NCI-H446 (cell line): ENCODE measurements at places on chromosomes 16 and 17.

DNA sequence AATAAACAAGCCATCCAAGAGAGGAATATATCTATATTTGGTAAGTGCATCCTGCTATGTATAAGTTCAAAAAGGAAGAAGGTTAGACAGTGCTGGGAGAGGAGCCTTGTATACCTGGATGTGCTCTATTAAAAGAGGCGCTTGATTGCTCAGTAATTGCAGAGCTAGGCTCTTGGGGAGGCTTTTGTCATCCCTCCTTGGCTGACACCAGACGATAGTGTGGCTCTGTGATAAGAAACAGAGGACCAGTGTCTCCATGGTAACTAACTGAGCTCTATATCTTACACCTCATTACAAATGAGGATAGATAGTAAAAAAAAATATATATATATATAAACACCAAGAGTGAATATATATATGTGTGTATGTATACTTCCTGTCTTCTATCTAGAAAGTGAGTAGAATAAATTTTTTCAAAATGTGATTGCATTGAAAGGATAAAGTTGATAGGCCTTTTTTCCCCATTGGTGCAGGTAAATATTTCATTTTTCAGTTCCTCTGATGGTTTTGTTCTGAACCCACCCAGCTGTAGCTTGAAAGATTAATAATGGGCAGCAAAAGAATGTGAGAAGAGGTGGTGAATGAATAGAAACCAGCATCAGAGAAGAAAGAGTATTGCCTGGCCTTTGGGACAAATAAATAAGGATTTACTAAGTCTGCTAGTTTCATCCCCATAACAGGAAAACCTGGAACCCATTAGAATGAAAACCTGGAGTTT lies 303.7 kb downstream of the ZFHX3 start:
- DNase-seq: no peak

- peak; percentile 30 for DNase-seq
These were observed 65.8 kb downstream of the KPNA2 start for GRCh38 chr17:68101075-68101986.

DNA sequence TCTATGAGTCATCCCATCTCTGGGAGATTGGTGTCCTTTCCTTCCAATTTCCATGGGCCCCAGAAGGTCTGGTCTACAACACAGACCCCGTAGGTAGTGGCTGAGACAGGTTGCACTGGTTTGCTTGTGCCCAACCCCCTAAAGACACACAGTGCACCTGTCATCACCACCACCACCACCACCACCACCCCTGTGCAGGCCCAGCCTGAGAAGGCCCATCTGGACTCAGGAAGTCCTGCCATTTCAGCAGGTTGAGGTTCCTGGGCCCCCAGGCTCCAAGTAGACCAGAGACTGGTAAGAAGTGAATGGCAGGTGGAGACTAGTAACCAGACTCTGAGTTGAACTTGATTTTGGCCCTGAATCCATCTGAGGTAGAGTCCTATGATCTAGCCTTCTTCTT lies 25.9 kb upstream of the PHB1 start:
- DNase-seq: no peak

- no peak for DNase-seq
These were observed 32.1 kb downstream of the PRKAR1A start for GRCh38 chr17:68544111-68544915.

DNA sequence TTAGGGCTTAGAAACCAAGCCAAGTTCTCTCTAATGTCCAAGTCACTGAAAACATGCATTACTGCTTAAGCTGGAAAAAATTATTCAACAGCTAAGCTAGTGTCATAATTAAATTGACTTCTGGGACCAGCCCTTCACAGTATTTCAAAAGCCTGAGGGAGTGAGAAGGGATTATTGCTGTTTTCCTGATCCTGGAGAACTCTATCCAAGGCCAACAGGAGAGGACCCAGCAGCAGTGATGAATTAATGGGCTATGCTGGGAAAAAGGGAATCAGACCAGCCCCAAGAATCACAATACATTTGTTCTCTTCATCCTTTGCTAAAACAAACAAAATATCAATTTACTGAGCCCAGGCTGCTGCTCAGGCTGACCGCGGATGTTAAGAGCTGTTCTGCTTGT lies 34.5 kb upstream of the CLEC3A start:
- DNase-seq: no peak

DNA sequence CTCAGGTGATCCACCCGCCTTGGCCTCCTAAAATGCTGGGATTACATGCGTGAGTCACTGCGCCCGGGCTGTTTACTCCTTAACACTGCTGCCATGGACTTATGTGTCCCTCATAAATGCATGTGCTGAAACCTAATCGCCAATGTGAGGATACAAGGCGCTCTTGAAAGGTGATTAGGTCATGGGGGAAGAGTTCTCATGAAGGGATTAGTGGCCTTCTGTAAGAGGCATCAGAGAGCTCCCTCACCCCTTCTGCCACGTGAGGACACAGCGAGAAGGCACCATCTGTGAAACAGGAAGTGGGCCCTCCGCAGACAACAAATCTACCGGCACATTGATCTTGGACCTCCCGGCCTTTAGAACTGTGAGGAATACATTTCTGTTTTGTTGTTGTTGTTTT lies 19.1 kb downstream of the ITPRIPL2 start:
- no peak for DNase-seq

GRCh38 chr16:78102865-78103264 lies 3.4 kb downstream of the WWOX start:
- DNase-seq: no peak

GRCh38 chr17:35142467-35142796 lies 329 bp upstream of the NLE1 start:
- no peak for DNase-seq

- DNase-seq: peak; percentile 33
These were observed 43.4 kb upstream of the GSE1 start for GRCh38 chr16:85569615-85570212.

DNA sequence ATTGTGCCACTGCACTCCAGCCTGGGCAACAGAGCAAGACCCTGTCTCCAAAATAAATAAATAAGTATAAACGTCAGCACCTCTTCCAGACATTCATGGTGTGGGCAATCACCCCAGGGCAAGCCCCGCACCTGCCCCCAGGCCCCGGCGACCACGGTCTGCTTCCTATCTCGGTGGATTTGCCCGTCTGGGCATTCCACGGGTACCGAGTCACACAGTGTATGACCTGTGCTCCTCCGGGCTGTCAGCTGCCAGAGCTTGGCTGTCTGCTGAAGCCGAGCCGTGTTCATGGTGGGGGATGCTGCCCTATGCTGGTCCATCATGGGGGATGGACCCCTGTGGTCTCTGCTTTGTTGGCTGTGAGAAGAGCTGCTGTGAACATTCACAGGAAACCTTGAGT lies 15.4 kb downstream of the CYBC1 start:
- DNase-seq: no peak

GRCh38 chr17:60435244-60436167 lies 13.2 kb downstream of the CHCT1 start:
- peak; percentile 97 for DNase-seq

DNA sequence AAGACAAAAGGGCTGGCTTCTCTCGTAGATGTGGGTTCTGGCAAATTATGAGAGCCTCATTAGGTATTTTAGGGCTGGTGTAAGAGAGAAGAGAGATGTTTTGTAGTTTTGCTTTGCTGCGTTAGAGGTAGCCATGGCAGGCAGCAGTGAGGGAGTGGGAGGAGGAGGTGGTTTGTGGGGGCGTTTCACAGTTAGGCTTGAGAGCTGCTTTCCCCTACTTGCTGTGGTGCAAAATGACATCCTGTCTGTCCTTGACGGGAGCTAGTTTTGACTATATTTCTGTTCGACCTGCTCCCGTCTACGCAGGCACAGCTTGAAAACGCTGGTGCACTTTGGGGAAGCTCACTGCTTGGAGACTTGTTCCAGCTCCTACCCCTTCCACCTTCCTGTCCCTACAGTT lies 75.5 kb downstream of the SLC5A11 start:
- DNase-seq: no peak

GRCh38 chr16:75264457-75264998 lies 13.1 kb upstream of the BCAR1 start:
- DNase-seq: no peak

DNA sequence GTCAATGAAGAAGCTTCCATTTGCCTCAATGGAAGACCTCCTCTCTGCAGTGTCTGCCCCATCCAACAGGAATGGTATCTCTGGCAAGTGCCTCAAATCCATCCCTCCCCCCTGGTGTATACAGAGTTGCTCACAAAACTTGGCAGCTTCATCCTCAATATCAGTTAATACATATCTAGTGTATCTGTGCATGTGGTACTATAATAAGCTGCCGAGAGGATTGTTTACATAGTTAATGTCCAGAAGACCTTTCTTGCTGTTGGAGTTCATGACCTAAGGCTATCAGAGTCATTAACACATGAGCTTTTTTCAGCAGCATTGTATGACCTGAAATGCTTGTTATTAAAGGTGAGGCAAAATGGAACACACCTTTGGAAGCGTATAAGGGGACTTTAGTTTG lies 14.0 kb upstream of the RASL10B start:
- DNase-seq: no peak

GRCh38 chr16:57775661-57776469 lies 26.4 kb downstream of the KIFC3 start:
- no peak for DNase-seq

GRCh38 chr17:21082001-21082436 lies 39.2 kb upstream of the USP22 start:
- no peak for DNase-seq

GRCh38 chr17:67891481-67892119 lies 66.3 kb downstream of the BPTF start:
- peak; percentile 59 for DNase-seq

- DNase-seq: no peak
These were observed 28.8 kb downstream of the MPP2 start for GRCh38 chr17:43878260-43879175.

DNA sequence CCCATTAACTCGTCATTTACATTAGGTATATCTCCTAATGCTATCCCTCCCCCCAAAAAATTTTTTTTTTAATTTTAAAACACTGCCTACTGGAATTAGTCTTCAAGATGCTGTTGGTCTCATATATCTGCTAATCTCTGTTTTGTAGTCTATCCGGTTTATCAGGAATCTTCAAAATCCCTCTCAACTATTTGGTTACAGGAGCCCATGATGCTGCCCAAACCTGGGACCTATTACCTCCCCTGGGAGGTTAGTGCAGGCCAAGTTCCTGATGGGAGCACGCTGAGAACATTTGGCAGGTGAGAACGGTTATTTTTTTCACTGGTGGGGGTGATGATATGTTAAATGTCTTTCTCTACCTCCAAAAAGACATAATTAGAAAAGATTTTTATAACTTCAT lies 6.9 kb downstream of the TEN1 start:
- DNase-seq: no peak

DNA sequence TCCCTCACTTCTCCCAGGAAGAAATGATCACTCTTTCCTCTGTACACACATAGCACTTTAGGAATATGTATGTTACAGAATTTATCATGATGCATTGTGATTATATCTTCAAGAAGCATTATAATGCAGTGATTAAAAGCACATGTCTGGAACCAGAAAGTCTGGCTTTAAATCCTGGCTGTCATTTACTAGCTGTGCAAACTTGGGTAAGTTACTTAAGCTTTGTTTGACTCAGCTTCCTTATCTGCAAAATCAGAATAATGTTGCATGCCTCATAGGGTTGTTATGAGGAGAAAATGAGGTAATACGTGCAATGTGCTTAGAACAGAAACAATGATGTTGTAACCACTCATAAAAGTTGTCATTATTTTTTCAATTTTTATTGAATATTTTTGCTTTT lies 156.3 kb upstream of the ZKSCAN2 start:
- DNase-seq: no peak

DNA sequence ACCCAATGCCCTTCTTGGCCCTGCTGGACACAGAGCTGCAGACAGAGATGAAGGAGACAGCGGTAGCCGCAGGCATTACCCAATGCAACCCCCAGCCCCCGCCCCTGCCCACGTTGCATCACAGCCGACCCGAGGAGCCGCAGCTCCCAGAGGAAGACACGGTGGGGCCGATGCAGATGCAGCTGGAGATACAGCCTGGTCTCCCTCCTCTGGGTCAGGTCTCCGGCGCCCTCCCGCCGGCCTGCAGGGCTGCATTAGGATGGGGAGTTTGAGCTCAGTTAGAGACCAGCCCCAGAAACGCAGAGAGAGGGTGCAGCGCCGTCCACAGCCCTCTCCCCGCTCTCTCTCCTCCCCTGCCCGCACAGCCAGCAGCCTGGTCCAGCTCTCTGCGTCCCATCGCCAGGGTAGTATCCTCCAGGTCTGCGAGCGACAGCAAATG lies 19.4 kb upstream of the UBE2I start:
- DNase-seq: no peak

- no peak for DNase-seq
These were observed 2.0 kb downstream of the CRYM start for GRCh38 chr16:21276090-21276489.

- no peak for DNase-seq
These were observed 4.3 kb upstream of the MSRB1 start for GRCh38 chr16:1947369-1947670.

- DNase-seq: no peak
These were observed 94.2 kb downstream of the MAP2K4 start for GRCh38 chr17:12114686-12115418.

DNA sequence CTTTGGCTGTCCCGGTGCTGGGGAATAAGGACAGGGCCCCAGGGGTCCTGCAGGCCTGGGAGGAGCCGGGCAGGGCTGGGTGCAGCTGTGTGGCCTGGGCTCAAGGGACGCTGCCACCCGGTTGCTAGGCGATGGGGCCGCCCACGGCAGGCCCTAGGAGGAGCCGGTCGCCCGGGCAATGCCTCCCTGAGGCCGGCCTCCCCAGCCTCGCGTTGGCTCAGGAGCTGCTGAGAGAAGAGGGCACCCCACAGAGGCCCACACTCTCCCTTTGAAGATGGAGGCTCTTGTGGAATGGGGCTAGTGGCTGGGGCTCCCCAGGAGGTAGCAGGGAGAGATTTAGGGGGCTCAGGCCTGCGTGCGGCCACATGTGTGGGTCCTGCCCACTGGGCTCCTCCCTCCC lies at the start of gene CIBAR2:
TSS of gene CIBAR2 (minus strand) at position 109 of the 400 bp plus-strand sequence. CDS start 120 bp downstream, outside the sequence.
- DNase-seq: no peak

DNA sequence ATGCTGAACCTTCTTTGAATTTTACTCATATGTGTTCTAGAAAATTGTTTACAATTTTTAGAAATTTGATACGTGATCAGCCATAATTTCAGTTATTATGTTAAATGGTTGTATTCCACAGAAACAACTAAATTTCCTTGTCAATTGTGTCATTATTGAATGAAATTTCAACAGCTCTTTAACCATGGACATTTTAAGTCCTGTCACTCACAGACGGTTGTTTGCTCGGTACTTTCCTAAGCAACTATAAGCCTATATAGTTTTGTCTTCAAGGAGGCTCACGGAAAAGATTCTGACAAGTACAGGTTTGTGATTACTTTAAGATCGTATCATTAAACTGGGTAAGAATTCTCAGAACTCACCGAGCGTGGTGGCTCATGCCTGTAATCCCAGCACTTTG lies 31.8 kb downstream of the SLC39A11 start:
- no peak for DNase-seq

DNA sequence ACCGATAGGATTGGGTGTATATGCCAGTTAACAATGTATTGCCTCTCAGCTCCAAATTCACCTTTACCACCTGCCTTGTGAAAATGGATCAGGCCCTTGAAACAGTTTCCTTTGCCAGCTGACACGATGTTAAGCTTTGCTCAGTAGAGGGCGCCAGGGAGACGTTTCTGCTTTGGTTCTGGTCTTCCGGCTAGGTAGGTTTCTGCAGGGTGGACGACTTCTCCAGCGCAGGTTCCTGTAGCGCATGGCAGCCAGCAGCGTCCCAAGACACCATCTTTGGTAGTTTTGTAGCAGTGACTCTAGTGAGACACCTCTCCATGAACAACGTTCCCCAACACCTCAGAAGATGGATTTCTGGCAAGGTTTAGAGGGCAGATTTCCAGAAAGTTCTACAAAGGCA lies 24.0 kb downstream of the SYCE1L start:
- DNase-seq: no peak

- DNase-seq: no peak
These were observed 130.9 kb downstream of the RPTOR start for GRCh38 chr17:80675438-80676095.

GRCh38 chr17:67818110-67819002 lies 6.9 kb upstream of the BPTF start:
- no peak for DNase-seq
